ENCODE measurements at places on chromosomes 11 and 22.

DNA sequence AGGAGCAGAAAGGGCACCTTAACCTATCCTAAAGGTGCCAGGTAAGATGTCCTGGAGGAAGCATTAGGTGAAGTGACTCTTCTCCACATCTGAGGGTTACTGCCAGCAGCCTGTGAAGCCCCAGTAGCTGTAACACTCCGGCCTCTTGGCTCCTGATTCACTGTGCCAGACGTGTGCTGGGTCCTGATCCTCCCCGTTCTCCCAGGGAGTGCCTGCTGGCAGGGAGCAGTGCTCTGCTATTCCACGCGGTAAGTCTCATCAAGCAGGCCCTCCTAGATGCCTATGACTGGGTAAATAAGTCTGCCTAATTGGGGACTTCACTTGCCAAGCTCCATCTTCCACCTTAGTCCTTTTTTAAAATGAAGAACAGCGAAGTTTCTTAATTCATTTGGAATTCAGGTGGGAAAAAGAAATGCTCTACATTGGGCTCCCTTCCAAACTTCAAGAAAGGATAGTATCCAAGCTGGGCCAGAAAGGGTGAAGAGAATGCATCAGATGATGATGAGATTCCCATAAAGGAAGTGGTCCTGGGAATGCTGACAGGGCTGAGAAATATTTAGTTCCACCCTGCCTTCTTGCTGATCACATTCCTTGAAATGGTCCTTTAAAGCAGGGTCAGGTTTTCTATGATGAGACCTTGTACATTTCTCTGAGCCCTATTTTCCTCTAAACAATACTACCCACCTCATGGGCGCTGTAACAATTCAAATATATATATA, 188.0 kb downstream of the MAML2 start:
- no peak for DNase-seq

DNA sequence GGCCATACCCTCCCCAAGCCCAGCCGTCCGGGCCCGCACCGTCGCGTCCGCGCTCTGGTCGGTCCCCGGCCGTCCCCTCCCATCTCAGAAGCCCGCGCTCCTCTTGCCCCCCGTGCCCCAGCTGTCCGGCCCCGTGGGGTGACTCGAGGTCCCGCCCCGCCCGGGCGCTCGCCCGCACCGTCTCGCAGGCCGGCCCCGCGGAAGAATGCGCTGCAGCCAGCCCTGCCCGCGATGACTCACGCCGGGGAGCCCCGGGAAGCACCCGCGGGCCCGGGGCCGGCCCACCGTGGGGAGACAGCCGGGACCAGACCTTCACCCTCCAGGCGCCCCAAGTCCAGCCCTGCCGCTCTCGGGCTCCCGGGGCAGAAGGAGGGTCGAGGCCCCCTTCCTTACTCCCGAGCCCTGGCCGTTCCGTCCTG, 320 bp upstream of the PHLDA2 start:
- DNase-seq = no peak

- DNase-seq = no peak
These were observed 36.0 kb downstream of the MADD start for GRCh38 chr11:47305734-47306483.

GRCh38 chr11:106091480-106092123, 14.1 kb downstream of the AASDHPPT start:
- DNase-seq = no peak

GRCh38 chr11:118763041-118763440, 27.9 kb downstream of the DDX6 start:
- DNase-seq = no peak

- no peak for DNase-seq
These were observed 10.6 kb upstream of the MYO7A start for GRCh38 chr11:77117492-77117891.

- no peak for DNase-seq
These were observed 728 bp downstream of the CTTN start for GRCh38 chr11:70398834-70399680.

GRCh38 chr11:130611791-130612251, 163.4 kb downstream of the ADAMTS15 start:
- no peak for DNase-seq

DNA sequence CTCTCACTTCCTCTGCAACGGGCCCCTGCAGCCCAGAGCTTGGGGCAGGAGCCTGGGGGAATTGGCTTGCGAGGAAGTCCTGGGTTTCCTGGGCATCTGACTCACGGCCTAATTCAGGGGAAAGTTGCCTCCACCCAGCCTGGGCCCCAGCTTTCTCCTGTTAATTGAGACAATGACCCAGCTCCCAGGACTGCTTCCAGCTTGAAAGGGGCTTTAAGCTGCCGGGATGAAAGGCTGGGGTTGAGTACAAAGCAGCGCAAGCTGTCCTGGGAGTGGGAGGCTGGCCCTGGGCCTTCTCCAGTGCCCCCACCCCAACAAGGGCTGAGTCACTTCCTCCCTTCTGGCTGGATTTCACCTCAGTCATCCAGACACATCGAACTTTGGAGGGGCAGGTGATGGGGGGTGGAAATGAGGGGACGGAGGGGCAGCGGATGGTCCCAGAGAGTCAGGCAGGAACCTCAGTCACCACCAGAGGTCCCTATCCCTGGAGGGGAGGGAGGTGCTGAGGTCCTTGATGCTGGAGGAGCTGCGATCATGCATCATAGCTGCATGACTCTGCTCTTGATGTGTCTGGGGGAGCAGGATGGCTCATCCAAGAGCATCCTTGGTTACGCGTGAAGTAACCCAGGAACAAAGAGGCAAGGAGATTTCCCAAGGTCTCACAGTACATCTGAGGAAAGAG, 30.1 kb upstream of the OAF start:
- DNase-seq = no peak

GRCh38 chr11:96279896-96280290, 63.1 kb downstream of the MAML2 start:
- DNase-seq = no peak

DNA sequence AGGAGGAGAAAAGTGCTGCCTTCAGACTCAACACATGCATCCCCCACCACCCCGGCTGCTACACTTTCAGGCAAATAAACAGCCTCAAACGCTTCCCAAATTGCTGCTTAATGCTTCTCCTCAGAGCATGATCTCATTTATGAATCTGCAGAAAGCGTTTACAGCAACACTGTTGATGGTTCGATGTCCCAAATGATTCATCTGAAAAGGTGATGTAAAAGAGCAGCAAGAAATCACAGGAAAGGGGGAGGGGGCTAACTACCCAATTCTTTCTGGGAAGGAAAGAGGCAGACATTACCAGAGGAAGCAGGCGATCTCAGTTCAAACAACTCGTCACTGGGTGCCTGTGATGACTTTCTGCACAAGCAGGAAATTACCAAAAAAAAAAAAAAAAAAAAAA, 119.6 kb downstream of the TENM4 start:
- no peak for DNase-seq

- DNase-seq = no peak
These were observed 7.2 kb downstream of the SNAP29 start for GRCh38 chr22:20865875-20866445.

DNA sequence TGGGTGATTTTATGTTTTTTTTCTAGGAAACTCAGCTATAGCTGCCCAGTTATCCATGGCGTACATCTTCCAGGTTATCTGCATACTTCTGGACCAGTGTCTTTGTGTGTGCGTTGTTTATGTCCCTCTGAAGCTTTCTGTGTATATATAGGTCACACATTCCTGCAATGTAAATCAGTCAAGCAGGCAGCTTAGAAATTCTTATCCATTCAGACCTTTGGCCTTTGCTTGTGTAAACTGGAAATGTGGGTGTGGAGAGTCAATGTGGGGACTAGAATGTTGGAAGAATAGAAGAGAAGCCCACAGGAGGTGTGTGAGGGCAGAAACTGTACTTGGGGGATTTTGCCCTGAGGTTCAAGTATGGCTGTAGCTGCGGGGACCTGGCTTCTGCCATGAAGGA, 51.7 kb downstream of the BARX2 start:
- no peak for DNase-seq

DNA sequence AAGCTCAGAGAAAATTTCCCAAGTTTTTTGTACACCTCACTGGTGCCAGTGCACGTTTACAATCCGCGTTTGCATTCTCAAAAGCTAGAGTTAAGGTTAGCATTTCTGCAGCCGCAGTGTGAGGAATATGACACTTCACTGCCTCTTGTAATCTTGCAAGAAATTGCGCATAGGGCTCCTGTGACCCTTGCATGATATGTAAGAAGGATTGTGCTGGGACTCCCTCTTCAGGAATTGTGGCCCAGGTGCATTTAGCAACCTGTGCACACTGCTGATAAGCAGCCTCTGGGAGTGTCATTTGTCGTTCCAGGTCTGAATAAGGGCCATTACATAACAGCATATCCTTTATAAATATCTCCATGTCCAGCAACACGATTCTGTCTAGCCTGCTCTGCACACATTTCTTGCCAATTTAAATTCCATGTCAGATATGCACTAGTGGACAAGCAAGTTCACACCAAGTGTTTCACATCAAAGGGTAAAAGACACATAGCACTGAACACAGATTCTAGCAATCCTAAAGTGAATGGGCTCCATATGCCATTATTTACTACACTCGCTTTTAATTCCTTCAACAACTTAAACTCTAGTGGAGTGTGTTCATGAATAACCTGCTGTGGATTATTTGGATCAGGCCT, 69.2 kb upstream of the INCENP start:
- no peak for DNase-seq

DNA sequence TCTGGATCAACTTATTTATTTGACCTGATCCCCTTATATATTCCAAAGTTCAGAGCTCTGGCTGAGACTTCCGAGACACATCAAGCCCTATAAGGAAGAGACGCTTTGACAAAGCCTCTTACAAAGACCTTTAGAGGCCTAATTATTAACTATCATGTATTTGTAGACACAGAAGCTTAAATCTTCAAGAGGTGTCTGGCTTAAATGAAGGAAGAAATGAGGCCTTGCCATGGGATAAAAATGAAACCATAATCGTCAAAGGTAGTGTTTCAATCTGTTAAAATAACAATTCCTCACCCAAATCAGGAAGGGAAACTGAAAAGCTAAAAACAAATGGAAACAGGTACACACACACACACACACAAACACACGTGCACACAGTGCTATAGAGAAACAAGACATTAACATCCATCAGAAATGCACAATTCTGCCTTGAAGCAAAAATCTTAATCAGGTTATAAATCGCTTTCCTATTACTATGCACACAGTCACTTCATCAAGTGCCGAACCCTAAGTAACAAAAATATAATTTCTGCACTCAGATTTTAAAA, 50.2 kb downstream of the PITPNB start:
- DNase-seq = no peak

DNA sequence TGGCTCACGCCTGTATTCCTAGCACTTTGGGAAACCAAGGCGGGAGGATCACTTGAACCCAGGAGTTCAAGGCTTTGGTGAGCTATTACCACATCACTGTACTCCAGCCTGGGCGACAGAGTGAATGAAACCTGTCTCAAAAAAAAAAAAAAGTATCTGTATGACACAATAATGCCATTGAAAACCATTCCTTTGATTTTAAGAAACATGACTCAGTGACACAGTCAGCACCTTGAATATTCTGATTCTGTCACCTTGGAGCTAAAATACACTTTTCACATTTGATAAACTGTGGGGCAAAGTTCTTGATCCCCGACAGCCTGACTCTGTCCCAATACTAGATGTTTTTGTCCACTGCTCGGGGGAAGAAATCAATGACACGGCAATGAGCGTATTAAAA, 16.7 kb upstream of the ELFN2 start:
- no peak for DNase-seq

DNA sequence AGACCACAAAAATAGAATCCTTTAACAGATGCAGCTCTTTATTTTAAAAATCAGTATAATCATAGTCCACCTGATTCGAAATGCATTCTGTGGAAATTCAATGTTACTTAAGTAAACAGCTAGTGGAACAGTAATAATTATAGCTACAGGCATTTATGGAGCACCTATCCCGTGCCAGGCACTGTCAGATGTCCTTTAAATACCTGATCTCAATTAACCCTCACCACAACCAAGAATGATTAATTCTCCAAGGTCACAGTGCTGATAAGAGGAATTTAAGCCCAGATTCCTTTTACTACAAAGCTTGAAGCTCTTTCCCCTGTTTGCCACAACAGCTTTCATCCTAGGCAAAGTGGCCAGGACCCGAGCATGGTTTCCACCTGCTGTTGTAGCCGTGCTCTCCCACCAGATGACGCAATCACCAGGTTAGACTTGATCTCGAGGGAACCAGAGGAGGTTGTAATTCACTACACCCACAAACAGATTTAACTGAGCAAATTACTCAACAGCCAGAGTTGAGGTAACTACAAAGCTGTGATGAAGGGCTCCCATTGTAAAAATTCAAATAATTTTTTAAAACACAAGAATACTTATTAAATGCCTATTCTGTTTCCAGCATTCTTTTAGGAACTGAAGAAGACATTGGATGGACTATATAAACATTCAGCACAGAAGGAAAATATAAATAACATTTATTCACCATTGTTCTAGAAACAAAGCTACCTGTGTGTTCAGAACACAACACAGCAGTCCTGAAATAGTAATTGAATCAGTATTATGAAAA, 10.3 kb downstream of the PRDM10 start:
- peak; percentile 29 for DNase-seq

- DNase-seq = no peak
These were observed 280.7 kb downstream of the TTC28 start for GRCh38 chr22:28398981-28399380.

DNA sequence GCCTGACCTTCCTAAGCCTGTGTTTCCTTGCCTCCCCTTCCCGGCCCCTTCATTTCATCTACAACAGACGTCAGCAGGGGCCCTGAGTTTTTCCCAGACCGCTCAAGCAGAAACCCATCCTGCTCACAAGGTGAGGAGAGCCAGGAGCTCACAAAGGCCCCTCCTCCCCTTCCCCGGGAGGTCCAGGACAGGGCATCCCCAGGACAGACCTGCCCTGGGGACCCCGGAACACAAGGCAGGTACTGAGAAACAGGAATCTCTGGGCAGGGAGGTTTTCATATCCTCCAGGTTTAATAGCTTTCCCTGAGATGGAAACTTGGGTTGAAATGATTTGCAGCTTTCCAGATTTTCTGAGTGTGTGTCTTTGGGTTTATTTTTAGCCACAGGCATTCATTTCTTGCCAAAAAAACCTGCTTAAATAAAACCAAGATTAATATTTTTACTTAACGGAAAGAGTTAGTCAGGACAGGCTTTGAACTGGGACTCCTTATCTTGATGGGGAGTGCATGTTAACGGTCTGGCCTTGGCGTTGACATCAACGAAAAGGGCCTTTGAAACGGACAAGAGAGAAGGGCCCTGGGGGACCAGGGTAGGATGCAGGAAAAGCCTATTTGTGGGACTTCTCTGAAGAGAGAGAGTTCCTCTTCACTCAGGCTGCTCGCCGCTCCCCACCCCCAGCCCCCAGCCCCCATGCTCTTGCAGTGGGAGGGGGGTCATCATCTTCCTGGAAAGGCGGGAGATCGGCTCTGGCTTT, 38.5 kb downstream of the TIMP3 start:
- DNase-seq = no peak

GRCh38 chr11:78156127-78156844, 16.9 kb upstream of the ALG8 start:
- no peak for DNase-seq

Measured in T follicular helper cell (primary cell).